ENCODE measurements at places on chromosomes 7 and 10.

DNA sequence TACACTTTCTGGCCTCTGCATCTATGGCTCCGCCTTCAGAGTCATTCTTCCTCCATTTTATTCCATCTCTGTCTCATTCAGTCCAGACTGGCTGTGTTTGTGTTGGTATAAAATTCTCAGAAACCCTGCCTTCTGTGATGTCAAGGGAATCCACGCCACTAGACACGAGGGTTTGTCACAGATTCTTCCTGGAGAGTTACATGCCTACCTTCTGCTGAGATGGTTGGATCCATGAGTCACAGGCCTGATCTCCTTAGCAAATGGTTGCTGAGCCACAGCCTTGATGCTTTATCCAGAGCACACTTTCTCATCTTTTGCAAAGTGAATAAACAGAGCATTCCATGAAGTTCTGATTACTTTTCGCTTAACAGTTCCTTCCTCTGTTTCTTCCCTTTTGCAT, 35.9 kb upstream of the TSPAN33 start:
- DNase-seq, result no peak

DNA sequence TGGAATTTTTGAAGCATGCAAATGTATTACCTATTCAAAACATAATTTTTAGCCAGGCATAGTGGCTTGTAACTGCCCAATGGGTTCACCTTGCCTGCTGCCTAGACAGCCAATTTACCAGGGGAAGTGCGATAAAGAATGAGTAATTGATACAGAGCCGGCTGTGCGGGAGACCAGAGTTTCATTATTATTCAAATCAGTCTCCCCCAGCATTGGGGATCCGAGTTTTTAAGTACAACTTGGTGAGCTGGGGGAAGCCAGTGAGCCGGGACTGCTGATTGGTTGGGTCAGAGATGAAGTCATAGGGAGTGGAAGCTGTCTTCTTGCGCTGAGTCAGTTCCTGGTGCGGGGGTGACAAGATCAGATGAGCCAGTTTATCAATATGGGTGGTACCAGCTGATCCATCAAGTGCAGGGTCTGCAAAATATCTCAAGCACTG, 29.1 kb upstream of the NRBF2 start:
- peak; percentile 71 for DNase-seq

- peak; percentile 56 for DNase-seq
These were observed 12.8 kb downstream of the MEIG1 start for GRCh38 chr10:14971867-14972448.

DNA sequence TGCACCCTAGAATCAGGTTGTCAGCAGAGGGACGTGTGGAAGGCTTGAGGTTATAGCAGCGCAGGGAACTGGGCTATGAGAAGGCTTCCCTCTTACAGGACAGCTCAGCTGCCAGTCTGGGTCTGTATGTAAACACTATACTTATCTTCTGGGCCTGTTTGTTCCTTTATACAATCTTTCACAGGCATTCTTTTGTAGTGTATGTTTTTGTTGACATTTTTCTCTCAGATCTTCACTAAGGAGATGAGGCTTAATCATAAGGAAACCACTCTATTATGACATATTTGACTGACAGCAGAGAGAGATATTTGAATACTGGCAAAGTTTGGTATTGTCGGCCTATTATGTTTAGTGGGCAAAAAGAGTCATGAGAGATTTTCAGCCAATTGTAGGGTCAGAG, 929 bp downstream of the GBF1 start:
- no peak for DNase-seq

GRCh38 chr10:9244864-9245263, 1190.4 kb downstream of the GATA3 start:
- DNase-seq, result no peak

DNA sequence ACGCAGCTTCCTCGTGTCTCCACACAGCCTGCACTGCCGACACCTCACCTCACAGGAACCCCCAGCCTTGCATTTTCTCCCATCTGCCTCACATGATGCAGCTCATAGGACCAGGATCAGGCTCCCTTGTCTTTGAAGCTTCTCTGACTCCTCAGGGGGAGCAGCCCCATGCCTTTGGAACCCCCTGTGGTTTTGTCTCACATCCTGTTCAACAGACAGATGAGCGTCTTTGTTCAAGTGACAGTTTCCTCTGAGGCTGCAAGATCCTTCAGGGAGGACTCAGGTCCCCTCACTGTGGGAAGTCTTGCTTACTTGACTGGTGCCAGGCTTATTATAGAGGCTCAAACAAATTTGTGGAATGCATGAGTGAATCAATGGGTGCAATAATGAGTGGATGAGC, 667.1 kb downstream of the INHBA start:
- no peak for DNase-seq

Data from activated CD4-positive, alpha-beta T cell treated with anti-CD3 and anti-CD28 coated beads for 48 hours (primary cell).